HT1080 (cell line): ENCODE measurements at places on chromosomes 16 and 17. TPM values are rescaled to one million over a fixed set of nuclear protein-coding genes. Genes with fewer than 3 reads are reported as not detected.

CRHR1 gene
- not detected in 2 replicates for total RNA-seq

DNA sequence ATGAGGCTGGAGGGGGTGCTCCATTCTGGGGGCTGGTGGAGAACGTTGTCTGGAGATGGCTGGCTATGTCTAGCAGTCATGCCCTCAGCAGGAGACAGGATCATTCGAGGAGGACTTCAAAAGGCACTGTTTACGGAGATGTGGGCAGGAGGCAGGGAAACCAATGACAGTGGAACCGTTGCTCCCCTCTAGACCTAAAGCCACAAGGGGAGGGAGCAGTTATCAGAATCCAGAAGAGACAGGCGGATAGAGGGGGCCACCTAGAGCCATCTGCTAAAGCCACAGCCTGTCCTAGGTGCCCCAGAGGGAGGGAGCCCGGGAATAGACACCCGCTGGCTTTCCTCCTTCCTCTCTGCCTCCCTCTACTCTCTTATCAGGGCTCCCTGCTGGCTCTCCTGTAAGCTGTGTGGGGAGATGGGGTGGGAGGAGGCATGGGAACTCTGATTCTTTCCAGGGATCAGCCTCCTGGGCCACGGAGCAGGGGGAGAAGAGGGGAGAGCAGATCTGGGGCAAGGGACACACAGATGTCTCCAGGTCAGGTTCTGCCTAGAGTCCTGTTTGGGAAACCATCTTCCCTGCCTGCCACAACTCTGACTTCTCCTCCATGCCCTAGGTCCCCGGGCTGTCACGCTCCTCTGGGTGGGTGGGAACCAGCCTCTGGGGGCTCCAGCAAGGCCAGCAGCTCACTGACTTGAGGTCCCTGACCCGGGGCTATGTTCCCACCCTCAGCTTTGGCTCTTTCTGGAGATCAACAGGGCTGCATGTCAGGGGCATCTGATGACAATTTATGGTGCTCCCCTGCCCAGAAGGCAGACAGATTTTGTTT lies 42.3 kb downstream of the IRX3 start:
- DNase-seq = no peak

DNA sequence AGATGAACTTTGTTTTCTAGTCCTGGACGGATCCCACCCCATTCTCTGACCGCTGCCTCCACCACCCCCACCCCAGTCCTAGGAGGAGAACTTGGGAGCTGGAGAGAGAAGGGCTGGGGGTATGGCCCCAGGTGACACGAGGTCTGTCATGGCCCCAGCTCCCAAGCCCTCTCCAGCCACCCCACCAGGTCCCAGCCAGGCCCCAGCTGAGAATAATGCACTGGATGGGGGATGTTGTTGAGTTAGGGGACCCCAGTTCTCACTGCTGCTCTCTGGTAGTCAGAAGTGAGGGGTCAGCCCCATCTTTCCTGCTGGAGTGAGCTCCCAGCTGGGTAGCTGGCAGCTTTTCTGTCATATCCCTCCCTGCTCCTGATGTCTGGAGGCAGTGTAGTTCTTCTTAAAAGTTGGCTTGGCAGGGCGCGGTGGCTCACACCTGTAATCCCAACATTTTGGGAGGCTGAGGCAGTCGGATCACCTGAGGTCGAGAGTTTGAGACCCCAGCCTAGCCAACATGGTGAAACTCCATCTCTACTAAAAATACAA lies 4.6 kb upstream of the COL1A1 start:
- no peak for DNase-seq

SLC25A10 gene
- total RNA-seq = 96.9 and 106 TPM in 2 replicates

- DNase-seq = no peak
Observed at GRCh38 chr16:69934751-69935150, 16.4 kb upstream of the CLEC18A start.

DNA sequence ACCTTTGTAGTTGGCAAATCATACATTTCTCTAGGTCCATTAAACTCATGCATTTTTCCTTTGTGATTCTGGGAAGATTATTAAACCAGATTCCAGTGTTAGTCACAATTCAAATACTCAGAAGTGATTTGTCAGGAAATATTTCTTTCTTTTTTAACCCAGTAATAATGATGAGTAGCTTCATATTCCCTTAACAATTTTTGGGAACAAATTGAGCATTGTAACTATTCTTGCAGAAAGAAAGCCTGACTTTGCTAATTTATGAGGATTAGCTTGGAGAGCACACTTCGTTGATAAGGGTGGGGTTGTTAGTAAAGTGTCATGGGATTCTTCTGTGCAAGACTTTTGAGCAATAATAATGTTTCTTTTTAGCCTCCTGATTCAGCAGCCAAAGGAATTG lies 18.7 kb upstream of the KRT24 start:
- no peak for DNase-seq

DNA sequence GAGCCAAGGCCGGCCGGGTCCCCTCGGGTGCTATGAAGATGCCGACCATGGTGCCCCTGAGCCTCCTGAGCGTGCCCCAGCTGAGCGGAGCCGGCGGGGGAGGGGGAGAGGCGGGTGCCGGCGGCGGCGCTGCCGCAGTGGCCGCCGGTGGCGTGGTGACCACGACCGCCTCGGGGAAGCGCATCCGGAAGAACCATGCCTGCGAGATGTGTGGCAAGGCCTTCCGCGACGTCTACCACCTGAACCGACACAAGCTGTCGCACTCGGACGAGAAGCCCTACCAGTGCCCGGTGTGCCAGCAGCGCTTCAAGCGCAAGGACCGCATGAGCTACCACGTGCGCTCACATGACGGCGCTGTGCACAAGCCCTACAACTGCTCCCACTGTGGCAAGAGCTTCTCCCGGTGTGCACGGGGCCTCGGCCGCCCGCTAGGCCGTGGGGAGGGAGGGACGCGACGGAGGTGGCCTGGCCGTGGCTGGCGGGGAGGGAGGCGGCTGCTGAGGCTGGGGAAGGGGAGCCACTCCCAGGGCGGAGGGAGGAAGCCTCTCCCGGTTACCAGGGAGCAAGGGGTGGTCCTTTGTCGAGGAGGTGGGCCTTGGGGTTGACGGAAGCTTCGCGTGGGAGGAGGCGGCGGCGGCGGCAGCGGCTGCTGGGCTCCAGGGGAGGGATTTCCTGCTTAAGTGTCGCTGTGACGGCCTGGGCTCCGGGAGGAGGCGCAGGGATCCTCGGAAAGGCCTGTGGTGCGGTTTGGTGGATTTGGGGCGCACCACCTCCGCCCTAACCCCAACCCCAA lies 1.3 kb downstream of the MAZ start:
- DNase-seq = peak; percentile 93

DNA sequence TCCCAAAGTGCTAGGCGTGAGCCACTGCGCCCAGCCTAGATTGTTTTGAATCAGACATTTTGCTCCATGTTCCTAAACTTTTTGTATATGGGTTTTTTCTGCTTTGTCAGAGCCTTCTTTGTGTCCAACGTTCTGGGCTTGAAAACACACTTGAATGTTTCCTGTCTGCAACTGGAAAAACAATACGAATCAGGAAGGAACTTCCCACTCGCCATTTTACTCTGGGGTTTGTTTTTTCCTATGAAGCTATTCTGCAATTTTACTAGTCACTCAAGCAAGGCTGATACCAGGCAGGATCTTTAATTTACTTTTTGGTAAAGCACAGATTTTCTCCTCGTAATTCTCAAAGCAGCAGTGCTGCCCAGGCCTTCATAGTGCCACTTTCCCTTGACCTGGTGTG lies 31.6 kb downstream of the ARHGAP17 start:
- no peak for DNase-seq

POLG2 gene
- total RNA-seq = 11.6 and 13.8 TPM in 2 replicates

- DNase-seq = no peak
Observed at GRCh38 chr17:59038734-59039133, 67.9 kb downstream of the TRIM37 start.

RUNDC3A gene
- 0.31 and 1.9 TPM in 2 replicates for total RNA-seq

- no peak for DNase-seq
Observed at GRCh38 chr17:57512691-57513090, 232.4 kb downstream of the CCDC182 start.

KCTD11 gene
- 4.7 and 5.8 TPM in 2 replicates for total RNA-seq

GRCh38 chr16:48182979-48183537 lies 27.3 kb upstream of the ABCC12 start:
- no peak for DNase-seq

DNA sequence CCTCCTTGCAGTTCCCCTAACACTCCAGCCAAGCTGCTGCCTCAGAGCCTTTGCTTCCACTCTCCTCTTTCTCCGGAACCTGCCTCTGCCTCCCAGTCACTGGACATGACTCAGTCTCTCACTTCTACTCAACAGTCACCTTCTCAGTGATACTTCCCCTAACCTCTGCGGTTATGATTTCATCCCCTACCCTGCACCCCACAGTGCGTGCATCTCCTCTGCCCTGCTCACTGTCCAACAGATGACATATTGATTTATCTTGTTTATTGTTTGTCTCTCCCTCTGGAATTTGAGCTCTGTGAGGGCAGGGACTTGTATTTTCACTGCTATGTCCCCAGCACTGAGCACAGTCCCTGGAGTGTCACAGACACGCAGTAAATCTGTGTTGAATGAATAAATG lies 100.7 kb downstream of the CYLD start:
- DNase-seq = peak; percentile 74

DNA sequence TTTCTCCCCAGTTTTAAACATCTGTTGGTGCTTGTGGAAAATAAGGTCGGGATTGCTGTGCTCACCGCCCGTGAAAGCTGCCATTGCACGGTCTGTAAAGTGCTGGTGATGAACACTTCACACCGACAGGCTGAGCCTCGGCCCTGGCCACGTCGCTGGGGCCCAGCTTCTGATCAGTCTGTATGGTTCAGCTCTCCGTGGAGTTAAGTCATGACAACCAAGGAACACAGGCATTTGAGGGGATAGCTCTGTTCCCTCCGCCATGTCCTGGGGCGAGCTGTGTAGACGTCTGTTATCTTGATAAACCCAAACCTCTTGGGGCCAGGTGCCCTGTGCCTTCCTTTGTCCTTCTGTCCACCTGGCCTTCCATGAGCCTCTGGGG lies 110.6 kb downstream of the METRNL start:
- no peak for DNase-seq

- peak; percentile 54 for DNase-seq
Observed at GRCh38 chr17:78168903-78169793, 767 bp downstream of the SYNGR2 start.

GRCh38 chr16:64878940-64879339 lies 242.9 kb downstream of the CDH11 start:
- no peak for DNase-seq

OR3A3 gene
- not detected in 2 replicates for total RNA-seq

GRCh38 chr17:2363851-2364762 lies 26.8 kb downstream of the SGSM2 start:
- DNase-seq = no peak

- DNase-seq = no peak
Observed at GRCh38 chr17:30580916-30581315, 103.7 kb downstream of the GOSR1 start.

MEOX1 gene
- total RNA-seq = not detected in 2 replicates

- DNase-seq = no peak
Observed at GRCh38 chr17:15884731-15885130, 60.2 kb upstream of the ADORA2B start.

DNA sequence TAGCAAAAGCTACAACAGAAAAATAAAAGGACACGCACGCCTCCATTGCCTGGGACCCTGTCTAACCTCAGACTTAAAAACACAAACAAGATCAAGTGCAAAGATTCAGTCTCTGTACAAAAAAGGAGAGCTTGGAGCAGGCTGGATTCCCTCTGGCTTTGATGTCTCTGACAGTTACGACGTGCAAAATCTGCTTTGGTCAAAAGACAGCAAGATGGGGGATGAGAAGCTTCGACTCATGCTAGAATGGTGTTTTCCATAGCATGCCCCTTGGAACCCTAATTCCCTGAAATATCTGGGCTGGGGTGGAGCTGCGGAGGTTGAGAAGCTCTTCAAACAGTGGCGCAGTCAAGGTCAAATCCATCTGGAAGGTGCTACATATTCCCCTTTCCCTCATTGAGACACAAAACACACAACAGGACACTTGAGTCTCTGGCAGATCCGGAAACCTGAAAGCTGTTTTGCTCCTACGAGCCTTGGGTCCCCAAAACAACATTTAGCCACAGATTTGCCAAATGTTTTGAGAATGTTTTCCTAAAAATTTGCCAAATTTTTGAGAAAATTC lies 9.1 kb downstream of the MYH11 start:
- no peak for DNase-seq

- DNase-seq = no peak
Observed at GRCh38 chr16:58937661-58938060, 203.5 kb upstream of the GOT2 start.

- no peak for DNase-seq
Observed at GRCh38 chr17:50663812-50664374, 29.2 kb downstream of the ABCC3 start.

CBFA2T3 gene
- not detected in 2 replicates for total RNA-seq

DNA sequence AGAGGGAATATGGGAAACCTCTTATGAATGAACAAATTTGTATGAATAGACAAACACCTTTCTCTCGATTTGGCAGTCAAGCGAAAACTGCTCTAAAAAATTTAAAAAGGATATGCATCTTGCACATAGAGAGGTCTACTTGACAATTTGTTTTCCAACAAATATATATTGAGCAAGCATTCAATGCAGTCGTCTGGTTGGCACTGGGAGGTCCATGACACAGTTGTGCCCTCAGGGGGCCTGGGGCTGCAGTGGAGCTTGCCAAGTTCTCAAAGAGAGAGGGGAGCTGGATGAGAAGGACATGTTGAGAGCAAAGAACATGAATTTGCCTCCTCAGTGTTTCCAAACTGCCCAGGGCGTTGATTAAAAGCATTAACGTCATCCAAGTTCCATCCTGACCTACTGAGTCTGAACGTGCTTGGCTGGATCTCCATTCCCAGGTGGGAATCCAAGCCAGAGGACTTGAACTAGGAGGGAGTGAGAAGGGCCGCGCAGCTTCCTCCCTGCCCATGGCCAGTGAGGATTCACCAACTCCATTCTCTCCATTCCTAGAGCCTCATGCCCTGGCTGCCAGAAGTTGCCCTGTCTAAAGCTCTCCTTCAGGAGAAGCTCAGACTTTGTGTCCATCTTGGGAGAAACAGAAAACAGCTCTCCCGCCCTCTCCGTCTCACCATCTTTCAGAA lies 24.5 kb downstream of the TBX2 start:
- no peak for DNase-seq

DNA sequence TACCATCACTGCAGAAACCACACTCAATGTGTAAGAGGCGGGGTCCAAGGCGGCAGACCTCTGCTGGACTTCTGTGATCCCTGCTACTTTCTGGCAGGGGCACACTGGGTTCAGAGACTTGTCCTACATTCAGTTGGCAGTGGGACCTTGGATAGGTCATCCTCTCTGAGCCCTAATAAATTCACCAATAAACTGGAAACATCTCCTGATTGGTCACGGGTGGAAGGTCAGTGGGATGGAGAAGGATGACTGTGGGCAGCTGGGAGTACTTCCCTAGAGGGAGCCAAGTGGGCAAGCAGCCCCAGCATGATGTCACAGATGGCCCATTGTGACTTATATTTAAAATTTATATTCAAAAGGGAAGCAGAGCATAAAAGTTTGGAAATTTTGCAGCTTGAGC lies 49.7 kb downstream of the RNF112 start:
- no peak for DNase-seq

DNA sequence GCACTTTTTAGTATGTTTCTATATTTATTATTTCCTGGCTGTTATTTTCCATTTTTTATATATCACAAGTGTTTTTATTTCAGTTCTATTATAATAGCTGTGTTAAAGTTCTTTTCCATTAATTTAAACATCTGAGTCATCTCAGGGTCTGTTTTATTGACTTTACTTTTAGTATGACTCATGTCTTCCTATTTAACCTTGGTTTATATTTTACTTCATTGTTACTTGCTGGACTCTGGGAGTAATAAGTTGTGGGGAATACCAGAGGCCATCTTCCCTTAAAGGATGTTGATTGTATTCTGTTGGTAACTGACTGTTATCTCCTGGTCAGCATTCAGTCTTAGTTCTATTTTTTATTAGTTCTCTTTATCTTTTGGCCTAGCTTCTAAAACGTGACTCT lies 1508.2 kb downstream of the CDH11 start:
- peak; percentile 42 for DNase-seq

CLN3 gene
- total RNA-seq = 27.6 and 29.3 TPM in 2 replicates
